ENCODE measurements at places on chromosomes 13 and 19.
A peak's percentile ranks its signal among the peaks of the same experiment; 100 is the strongest.

DNA sequence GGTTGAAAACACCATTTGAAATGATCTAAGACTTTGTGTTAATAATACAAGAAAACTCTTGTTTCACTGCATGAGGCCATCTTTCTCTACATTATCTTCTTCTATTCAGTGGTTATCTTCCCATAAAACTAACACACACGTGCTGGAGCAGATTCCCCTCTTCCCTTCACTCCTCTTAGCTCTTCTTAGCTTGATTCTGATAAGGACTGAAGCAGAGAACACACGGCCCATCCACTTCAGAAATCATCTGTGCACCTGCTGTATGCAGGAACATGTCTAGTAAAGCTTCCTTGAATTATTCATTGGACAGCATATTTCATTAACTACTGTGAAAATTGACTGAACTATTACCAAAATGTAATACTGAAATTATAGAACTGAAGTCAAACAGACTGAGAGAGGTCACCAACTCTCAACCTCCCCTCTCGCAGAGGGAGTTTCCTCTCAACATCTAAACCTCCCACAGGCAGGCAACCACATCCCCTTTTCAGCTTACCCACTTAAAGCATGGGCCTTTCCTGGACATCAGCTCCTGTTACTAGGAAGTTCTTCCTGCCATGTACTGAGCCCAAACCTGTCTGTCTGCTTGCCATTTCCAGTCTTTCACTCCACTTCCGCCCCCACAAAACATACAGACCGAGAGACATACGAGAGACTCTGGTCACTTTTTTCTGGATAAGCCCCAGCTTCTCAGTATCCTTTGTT is 113.9 kb downstream of the CRYL1 start:
- DNase-seq = no peak

- no peak for DNase-seq
Observed at GRCh38 chr13:39688278-39688677, 32.8 kb downstream of the COG6 start.

DNA sequence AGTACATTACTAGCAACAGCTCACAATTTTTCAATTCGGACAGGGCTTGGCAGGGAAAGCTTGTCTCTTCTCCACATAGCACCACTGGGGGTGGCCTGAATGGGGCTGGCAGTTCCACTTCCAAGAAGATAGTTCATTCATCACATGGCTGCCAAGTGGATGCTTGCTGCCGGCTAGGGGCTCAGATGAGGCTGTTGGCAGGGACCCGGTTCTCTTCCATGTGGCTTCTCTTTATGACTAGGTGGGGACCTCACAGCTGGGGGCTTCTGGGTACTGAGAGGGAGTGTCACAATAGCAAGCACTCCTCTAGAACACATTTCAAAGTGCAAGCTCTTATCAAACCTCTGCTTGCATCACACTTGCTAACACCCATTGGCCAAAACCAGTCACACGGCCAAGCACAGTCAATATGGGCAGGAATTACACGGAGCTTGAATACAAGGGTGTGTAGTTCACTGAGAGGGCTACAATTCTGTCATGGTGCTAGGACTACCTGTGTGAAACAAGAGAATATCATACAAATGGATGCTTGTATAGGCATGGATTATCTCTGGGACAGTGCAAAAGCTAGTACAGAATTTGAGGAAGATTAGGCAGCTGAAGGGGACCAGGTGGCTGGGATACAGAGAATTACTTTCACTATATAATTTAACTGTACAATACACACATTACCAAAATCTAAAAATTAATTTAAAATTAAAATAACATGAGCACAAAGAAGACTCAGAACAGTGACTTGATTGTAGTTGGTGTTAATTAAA is 32.3 kb downstream of the ATP7B start:
- no peak for DNase-seq

DNA sequence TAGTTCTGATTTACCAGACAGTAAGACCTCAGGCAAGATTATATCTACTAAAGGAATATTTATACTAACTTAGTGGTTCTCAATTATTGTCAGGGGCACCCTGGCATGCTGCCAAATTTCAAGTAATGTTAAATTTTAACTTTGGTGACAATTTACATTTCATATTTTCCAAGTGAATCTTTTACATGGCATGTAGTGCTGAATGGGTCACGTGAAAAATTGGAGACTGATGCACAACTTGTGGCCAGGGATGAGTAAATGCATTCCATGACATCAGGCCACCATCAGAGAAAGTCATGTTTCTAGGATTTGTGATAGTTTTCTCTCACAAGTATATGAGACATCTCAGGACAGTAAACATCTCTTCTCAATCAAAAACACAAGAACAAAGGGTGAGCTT is 202.6 kb upstream of the SOX21 start:
- DNase-seq = no peak

DNA sequence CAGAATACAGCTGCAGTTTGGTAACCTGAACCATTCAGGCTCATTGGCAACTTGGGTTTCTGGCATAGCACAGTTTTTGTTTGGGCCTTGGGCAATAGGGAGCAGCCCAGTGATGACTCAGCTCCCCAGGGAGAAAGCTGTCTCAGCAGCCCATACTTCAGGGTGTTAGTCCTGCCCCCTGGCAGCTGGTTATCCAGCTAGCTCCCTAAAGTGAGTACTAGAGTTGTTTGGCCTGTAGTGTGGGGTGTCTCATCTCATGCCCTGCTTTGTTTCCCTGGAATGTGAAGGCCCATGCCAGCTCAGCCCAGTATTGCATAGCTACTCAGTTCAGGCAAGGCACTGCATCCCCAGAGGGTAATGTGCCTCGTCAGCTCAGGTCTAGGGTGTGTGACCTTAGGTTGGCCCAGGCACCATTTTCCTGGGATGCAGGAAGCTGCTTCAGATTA is 18.2 kb upstream of the ZNF543 start:
- DNase-seq = no peak

GRCh38 chr13:74966275-74966674 is 515.7 kb downstream of the TBC1D4 start:
- no peak for DNase-seq

DNA sequence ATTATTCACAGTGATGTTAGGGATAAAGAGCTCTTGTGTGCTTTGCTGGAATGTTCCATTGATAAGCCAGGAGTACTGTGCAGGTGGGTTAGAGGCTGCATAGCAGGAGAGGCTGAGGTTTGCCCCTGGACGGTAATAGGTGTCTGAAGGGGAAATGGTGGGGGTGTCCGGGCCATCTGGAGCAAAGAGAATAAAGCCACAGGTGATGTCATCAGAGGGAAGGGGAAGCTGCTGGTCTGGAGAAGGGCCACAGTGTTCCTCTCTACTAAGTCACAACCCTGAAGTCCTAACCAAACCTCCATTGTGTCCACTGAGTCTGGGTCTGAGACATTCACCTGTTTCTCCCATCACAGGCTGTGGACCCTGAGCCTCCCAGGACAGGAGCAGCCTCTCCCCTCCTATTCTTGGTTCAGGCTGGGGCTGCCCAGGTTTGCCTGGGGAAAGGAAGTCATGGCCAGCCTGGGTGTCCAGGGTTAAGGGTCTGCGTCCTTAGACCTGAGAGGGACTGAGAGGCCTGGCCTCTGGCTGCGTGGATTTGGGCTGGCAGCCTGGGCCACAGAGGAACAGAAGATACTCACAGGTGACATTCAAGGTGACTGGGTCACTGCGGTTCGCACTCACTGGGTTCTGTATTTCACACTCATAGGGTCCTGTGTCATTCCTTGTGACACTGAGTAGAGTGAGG is 6.8 kb downstream of the CEACAM1 start:
- no peak for DNase-seq

GRCh38 chr19:20558011-20558410 is 7.6 kb downstream of the ZNF737 start:
- DNase-seq = peak; percentile 55

DNA sequence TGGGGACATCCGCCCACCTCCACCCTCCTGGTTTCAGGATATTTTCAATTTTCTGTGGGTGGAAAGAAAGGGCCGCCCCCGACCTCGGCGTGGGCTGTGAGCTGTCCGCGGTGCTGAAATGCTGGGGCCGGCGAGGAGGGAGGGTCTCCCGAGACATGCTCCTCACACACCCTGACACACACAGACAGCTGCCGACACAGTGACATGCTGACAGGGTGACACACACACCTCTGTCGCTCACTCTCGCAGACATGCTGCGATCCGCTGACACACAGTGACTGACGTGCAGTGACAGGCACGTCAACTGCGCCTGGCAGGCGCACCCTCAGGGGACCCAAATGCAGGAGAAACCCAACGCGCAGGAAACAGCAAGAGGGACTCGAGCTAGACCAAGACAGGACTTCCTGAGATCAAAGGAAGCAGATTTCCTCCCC is 25.1 kb upstream of the MEIS3 start:
- no peak for DNase-seq

DNA sequence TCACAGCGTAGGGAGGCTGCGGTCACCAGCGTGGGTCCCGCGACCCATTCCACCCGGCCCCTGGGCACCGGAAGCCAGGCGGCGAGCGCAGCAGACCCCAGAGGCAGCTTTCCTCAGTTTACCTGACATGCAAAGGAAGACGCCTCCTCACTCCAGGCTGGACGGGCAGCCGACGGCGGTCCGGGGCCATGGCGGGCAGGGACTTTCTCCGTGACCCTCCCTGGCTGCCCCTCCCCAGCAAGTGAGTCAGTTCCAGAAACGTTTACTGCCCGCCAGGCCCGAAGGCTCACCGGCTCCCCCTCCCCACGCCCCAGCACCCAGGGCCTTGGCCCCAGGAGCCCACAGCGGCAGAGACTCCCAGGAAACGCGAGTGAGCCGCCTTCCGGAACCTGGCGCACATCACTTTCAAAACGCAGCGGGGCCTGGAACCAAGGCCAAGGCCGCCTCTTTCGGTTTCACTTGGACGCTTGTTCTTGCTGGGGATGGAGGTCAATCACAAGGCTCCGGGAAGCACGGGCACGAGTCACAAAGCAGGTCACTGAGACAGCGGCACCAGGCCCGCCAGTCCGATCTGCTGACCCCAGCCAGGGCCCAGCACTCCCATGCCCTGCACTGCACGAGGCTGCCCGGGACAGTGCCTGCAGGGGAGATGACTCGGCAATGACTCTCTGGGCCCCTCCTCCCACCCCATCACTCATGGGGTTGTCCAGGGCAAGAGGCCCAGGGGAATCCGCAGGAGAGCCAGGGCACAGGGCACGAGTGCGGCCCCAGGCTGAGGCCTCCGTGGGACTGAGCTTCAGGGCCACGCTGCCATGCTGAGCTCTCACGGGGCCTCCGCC is 5.3 kb downstream of the SBNO2 start:
- DNase-seq = peak; percentile 81

DNA sequence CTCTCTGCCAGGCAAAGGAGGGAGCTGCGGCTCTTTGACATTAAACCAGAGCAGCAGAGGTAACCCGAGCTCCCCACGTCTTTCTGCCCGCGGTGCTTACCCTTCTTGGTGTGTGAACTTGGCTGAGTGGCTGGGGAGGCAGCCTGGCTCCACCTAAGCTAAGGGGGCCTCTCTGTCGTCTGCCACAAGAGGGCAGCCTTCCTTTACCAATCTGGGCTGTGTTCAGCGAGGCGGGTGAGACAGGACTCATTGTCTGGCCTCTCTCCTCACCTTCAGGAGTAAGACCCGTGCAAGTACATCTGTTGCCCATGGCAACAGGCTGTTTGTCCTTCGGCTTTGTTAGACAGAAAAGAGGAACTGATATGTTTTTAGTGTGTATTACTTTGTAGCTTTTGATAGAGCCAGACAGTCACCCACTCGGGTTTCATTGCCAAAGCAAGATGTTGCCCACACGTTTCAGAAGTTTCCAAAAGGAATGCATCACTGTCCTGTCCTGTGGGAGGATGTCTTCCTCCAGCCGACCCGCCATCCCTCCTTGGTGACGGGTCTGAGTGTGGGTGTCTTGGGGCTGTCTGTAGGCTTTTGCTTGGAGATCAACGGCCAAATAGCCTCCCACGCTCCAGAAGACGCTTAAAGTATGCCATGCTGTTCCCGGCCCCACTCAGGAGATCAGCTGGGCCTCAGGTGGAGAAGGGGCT is 4.6 kb downstream of the POP4 start:
- DNase-seq = peak; percentile 85

- no peak for DNase-seq
Observed at GRCh38 chr19:1551068-1552040, 16.8 kb downstream of the MEX3D start.

DNA sequence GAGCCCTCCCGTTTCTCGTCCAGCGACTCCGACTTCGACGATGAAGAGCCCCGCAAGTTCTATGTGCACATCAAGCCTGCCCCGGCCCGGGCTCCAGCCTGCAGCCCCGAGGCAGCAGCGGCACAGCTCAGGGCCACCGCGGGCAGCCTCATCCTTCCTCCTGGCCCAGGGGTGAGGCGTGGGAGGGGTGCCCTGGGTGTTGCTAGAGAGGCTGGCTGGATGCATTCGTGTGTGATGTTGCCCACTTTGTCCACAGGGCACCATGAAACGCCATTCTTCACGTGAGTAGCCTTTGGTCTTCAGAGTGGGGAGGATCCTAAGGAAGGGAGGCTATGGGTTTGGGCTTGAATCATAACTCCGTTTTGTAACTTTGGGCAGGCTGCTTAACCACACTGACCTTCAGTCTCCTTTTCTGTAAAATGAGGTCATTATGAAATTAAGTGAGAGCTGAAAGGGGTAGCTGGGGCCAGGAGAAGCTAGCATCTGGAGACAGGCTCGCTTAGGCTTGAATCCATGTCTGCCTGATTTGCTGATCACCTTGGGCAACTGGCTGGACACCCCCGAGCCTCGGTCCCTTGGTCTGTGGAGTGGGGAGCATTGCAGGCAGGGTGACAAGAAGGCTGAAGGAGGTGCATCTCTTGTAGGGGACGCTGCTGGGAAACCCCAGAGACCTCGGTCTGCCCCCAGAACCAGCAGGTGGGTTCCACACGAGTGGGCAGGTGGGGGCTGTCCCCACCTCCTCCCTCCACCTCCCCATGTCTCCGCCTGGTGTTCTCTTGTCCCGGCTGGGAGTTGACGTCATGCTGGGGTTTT is 18.7 kb upstream of the B3GNT3 start:
- DNase-seq = no peak

DNA sequence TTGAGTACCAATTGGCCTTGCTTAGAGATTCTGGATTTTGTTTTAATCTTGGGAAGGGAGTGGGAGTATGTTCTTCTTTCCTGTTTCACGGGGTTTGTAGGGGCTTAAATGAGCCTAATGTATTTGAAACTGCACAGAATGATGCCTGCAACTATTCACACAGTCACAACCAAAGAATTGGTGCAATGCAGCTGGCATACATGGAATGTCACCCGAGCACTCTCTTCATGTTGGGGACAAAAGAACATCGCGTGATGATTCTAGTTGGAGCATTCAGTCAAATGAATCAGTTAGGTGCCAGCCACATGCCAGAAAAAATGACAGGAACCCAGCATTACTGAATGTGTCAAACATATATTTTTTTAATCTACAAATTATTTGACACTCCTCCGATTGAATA is 22.1 kb downstream of the STARD13 start:
- no peak for DNase-seq

- no peak for DNase-seq
Observed at GRCh38 chr13:89066868-89067466, 1395.8 kb downstream of the SLITRK5 start.

All from ovary (tissue), 10 donors.